Regular cardiac myocyte (primary cell): ENCODE measurements at places on chromosomes 2 and 18. TPM values are rescaled to one million over a fixed set of nuclear protein-coding genes. Genes with fewer than 3 reads are reported as not detected.

Gene FLACC1
- total RNA-seq: 0.38 and 1.4 TPM in 2 replicates

Gene FHOD3
- total RNA-seq: 2.3 and 9.9 TPM in 2 replicates

Gene CHMP1B
- 58.7 and 66.0 TPM in 2 replicates for total RNA-seq

Gene DCDC2C
- not detected in 2 replicates for total RNA-seq

Gene WDR43
- 108 and 133 TPM in 2 replicates for total RNA-seq

Gene ALS2
- total RNA-seq: 36.4 and 37.6 TPM in 2 replicates

Gene MXD1
- total RNA-seq: 5.0 and 6.5 TPM in 2 replicates

Gene DYNC1I2
- 125 and 167 TPM in 2 replicates for total RNA-seq

Gene TEKT4
- not detected in 2 replicates for total RNA-seq

Gene ST8SIA5
- not detected in 2 replicates for total RNA-seq

Gene KIAA2012
- under 0.01 TPM in 2 replicates for total RNA-seq

Gene DHX57
- 18.9 and 29.7 TPM in 2 replicates for total RNA-seq

Gene AFF3
- 2.0 and 2.9 TPM in 2 replicates for total RNA-seq

Gene UGT1A4
- 0.28 TPM in 1 of 2 replicates, not detected in the other for total RNA-seq

Gene ALPP
- total RNA-seq: not detected in 2 replicates

Gene SLC4A5
- total RNA-seq: under 0.01 TPM in 1 of 2 replicates, not detected in the other

Gene ASB18
- not detected in 2 replicates for total RNA-seq

Gene XDH
- 0.28 and 0.38 TPM in 2 replicates for total RNA-seq

Gene ERFE
- 1.2 and 2.8 TPM in 2 replicates for total RNA-seq

Gene LYPD6B
- 0.56 and 2.7 TPM in 2 replicates for total RNA-seq

Gene SCN7A
- total RNA-seq: under 0.01 and 0.19 TPM in 2 replicates

Gene RGPD3
- total RNA-seq: 0.19 and 0.85 TPM in 2 replicates

Gene CYP27A1
- total RNA-seq: 0.58 and 2.0 TPM in 2 replicates

Gene TUBA3E
- not detected in 2 replicates for total RNA-seq

Gene MSGN1
- not detected in 2 replicates for total RNA-seq

Gene MALT1
- 16.9 and 31.6 TPM in 2 replicates for total RNA-seq

Gene SLC35F5
- 128 and 253 TPM in 2 replicates for total RNA-seq

Gene SCYGR3
- not detected in 2 replicates for total RNA-seq

Gene RND3
- 284 and 750 TPM in 2 replicates for total RNA-seq

Gene ATF2
- total RNA-seq: 38.9 and 50.2 TPM in 2 replicates

Gene SOWAHC
- total RNA-seq: 13.8 and 24.3 TPM in 2 replicates

Gene SERPINB3
- not detected in 2 replicates for total RNA-seq

Gene SCYGR4
- not detected in 2 replicates for total RNA-seq

Gene UGT1A3
- total RNA-seq: not detected in 2 replicates

Gene ME2
- total RNA-seq: 47.1 and 64.6 TPM in 2 replicates

Gene KCNE4
- 45.4 and 151 TPM in 2 replicates for total RNA-seq

Gene PDCD1
- total RNA-seq: not detected in 2 replicates
